Activated CD4-positive, alpha-beta T cell treated with anti-CD3 and anti-CD28 coated beads, Interleukin-2, amount 50 U/mL, for 24 hours (primary cell): ENCODE measurements at places on chromosomes 11 and 22.

DNA sequence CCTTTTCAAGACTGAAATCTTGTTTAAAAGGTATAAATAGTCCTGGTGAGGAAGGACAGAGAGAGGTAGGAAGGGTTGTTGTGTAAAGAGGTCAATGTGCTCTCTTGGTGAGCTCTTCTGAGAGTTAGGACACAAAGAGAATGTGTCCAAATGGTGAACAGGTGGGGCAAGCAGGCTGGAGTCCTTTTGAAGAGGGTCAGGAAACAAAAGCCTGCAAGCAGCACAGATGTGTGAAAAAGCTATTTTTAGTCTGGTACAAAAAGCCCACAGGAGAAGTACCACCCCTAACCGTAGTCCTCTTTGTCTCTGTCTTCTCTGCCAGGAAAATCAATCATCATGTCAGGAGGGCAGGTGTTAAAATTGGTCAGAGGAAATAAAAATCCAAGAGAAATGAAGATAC, 54.4 kb upstream of the SYN3 start:
- DNase-seq: no peak

GRCh38 chr11:134519390-134519750, 107.3 kb upstream of the B3GAT1 start:
- no peak for DNase-seq

DNA sequence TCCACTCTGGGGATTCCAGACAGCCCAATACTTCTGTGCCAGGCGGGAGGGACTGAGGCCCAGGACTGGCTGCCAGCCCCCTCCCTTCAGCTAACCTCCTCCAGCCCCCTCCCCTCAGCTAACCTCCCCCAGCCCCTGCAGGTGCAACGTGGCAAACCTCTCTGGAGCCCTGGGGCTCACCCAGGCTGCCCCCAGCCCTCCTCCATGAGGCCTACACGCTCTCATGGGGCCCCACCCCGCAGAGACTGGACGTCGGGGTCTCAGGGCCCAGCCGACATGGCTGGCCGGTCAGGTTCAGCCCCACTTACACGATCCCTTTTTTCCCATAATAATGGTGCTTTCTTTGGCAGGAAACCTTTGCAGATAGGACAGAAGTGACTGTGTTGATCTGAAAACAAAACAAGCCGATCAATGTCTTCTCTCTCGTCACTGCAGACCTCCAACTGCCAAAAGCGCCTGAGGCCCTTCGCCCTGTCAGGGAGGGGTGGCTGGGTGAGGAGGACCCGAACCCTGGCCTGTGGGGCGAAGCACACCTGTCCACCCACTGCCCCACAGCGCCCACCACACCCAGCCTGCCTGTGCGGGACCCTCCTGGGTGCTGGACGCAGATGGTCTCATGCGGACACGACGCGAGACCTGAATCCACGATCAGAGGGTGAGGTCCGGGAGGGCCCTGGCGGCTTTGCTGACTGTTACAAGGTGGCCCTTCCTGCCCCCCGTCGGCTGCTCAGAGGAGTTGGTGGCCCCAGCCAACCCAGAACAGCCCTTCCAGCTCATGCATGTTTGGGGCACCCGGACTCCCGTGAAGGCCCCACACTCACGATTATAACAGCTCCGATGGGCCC, 33.6 kb downstream of the TRMU start:
- DNase-seq: no peak

- DNase-seq: no peak
Observed at GRCh38 chr22:38754751-38755154, 1.0 kb downstream of the SUN2 start.

- no peak for DNase-seq
Observed at GRCh38 chr11:65227879-65228278, 33.9 kb upstream of the POLA2 start.

GRCh38 chr22:38397189-38398085, 57.6 kb downstream of the KCNJ4 start:
- DNase-seq: no peak

DNA sequence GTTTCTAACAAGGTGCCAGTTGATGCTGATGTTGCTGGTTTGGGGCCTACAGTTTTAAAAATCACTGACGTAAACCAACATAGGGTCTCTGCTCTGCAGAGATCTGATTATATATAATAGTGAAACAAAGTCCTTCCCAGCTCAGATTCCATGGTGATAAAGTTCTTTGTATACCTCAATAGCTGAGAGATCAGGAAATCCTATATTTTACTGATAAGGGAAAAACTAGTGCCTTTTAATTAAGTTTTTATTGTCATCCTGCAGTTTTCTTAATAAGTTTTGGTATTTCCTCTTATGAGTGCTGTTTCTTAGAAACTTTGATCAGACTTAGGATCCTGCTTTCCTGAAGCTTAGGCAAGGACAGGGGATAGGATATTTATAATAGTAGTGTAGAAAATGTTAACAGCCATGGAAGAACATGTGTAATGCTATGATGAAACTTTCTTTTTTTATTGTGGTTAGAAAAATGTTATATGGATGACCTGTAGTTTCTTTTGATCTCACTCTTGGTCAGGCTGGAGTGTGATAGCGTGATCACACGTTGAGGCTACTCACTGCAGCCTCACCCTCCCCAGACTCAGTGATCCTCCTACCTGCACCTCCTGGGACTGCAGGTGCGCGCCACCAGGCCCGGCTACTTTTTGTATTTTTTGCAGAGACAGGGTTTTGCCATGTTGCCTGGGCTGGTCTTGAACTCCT, 14.1 kb downstream of the CAPRIN1 start:
- no peak for DNase-seq

DNA sequence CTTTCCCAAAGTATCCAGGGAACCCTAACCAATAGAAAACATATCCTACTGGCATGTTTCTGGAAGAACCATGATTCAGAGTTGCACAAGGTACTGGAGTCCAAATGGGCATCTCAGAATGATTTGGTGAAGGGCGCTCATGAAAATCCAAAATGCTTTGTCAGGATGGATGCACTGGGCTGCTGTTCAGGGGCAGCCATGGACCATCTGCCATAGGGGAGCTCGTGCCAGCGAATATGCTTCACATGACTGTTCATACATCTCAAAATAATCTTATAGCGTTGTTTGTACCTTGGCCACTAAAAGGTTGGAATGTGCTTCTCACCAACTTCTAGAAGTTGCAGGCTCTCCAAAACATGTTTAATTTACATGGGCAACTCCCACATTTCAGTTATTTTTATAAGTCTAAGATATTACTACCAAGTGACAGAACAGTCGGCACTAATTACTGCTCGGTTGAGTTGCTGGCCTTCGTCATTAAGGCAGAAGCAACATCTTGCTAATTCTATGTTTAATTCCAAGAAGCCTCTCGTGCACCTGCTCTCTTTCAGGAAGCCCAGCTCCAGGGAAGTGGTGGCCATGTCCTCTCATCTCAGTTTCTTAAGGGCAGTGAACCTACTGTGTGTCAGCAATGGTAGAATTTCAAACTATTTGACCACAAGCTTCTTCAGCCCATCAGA, 1497.7 kb downstream of the TBC1D22A start:
- DNase-seq: no peak

DNA sequence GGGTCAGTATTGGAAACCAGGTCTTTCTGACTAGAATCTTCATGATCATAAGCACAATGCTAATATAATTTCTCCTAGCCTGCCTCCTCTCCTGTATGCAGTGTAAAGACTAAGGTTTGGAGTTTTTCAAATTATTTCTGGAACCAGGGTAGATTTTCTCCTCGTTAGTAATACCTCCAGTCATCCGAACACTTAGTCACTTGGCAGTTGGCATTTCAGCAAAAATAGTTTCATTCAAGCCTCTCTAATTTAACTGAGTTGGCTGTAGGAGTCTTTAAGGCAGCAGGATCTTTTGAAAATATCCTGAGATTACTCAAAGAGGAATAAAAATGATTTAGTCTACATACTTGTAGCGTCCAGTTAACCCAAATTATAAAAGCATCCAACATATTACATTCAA, 6.3 kb downstream of the TYR start:
- DNase-seq: no peak

GRCh38 chr11:37712251-37712650, 1114.2 kb upstream of the RAG2 start:
- no peak for DNase-seq

DNA sequence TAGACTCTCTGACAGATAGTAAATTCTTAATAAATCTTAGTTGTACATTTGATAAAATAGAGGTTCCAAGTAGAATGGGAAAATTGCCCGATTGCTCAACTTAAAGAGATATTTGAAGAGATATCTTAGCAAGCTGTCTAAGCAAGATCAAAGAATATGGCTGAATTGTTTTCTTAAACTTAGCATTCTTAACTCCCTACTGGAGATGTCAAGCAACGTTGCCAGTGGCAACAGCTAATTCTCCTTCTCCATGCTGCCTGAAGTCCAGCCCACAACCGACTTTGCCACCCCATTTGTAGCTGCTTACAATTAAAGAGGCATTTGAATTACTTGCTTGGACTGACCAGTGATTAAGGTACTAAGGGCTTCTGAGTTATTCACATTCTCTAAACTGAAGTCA, 94.4 kb downstream of the FAM181B start:
- no peak for DNase-seq
